ENCODE measurements at places on chromosomes 6 and 20.

- DNase-seq, result no peak
These were observed 83.9 kb upstream of the CEP85L start for GRCh38 chr6:118735320-118735719.

GRCh38 chr6:161393839-161394364, 120.0 kb upstream of the AGPAT4 start:
- DNase-seq, result peak; percentile 13

GRCh38 chr6:117617210-117618035, 15.1 kb upstream of the GOPC start:
- no peak for DNase-seq

GRCh38 chr20:20782231-20782630, 69.8 kb upstream of the RALGAPA2 start:
- no peak for DNase-seq

Data from stimulated activated CD8-positive, alpha-beta memory T cell treated with anti-CD3 and anti-CD28 coated beads, Interleukin-15, amount 100 ng/mL, for 1 hour (primary cell).